ENCODE measurements at places on chromosomes 2 and 18.

GRCh38 chr2:230870544-230871360 is 6.0 kb downstream of the ITM2C start:
- DNase-seq: no peak

GRCh38 chr18:77079954-77080682 is 52.5 kb downstream of the MBP start:
- DNase-seq: no peak

DNA sequence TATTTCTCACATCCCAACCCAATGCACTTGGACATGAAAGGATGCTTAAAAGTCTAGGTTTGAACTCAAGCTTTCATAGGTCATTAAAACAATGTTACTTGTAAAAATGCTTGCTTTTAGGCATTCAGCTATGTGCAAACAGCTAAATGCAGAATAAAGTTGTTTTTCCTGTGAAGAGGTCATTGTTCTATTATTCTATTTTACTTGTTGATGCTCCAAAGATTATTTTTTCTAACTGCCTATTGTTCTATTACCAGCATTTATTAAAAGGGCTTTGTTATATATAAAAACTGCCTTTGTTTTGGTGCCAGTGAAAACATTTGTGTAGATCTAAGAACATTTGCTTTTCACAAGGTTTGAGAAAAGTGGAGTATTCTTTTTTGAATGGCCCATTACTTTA is 49.4 kb downstream of the TMEM178A start:
- no peak for DNase-seq

- no peak for DNase-seq
Measured at GRCh38 chr2:170181602-170182001, 3.7 kb downstream of the MYO3B start.

DNA sequence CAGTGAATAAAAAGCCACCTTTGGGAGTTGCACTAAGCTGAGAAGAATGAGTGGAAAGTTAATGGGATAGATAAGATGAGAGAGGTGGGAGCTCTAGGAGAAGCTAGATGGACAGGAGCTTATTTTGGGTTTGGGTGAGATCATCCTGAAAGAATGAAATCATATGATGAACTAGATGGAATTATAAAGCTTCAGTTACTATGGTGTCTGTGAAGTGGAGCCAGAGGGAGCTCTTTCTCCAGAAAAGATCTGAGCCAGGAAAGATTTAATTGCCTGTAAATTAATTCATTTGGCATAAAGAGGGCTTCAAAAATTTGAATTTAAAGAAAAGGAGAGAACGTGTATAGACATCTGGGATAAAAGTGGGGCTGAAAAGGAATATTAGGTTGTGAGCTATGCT is 10.3 kb downstream of the DNAH6 start:
- no peak for DNase-seq

DNA sequence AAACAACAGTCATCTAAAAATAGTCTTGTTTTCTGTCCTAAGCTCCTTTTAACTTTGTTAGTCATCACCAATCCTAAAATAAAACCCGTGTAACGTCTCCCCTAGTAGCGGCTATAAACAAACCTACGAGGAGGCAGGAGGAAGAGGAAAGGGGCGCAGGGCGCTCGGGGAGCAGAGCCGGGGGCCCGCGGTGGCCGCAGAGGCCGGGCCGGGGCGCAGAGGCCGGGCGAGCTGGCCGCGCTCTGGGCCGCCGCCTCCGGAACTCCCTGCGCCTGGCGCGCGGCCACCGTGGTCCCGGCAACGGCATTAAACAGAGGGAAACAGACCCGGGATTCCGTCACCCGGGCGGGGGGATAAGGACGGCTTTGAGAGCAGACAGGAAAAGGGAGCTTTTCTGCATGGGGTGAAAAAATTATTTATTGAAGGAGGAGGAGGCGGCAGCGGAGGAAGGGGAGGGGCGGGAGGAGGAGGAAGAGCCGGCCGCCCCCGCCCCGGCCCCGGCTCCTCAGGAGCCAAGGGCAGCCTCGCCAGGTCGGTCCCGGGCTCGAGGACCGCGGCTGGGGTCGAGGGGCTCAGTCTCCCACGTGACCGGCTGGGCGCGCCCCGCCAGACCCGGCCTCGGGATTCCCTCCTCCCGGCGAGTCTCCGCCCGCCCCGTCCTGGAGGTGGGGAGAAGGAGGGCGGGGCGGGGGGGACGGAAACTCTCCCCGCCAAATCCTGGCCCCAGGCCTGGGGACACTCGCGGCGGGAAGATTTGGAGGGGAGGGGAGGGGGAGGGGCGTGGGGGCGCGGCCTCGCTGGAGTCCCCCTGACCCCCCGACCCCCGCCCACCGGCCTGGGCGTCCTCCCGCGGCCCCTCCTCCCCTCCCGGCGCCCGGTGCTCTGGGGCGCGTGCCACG is 1.8 kb upstream of the NFATC1 start:
- DNase-seq: peak; percentile 44

DNA sequence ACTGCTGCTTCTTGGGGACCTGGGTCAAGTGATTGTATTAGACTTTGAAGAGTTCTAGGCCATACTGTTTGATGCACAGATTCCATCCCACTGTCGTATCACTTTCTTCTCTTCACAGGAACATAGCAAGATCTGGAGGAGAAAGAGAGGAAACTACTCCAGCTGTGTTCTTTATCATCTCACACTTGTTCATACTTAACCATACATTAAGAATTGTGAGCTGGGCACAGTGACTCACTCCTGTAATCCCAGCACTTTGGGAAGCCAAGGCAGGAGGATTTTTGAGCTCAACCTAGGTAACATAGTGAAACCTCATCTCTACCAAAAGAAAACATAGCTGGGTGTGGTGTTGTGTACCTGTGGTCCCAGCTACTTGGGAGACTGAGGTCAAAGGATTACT is 111.7 kb downstream of the PARD3B start:
- no peak for DNase-seq

DNA sequence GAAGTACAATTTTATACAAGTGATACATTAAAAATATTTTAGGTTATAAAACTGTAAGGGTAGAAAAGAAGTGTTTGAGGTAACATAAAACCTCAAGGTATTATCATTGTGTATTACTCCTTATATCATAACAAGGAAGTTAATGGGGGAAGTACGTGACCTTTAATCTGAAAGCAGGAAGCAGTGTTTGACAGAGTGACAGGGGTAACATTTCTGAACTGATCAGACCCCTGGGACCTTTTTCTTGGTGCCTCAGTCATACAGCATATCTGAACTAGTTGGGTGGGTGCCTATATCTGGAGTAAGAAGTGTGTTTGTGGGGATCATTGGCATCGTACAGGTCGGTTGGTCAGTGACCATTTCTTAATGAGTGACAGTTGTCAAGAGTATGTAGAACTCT is 43.0 kb downstream of the MALT1 start:
- no peak for DNase-seq

DNA sequence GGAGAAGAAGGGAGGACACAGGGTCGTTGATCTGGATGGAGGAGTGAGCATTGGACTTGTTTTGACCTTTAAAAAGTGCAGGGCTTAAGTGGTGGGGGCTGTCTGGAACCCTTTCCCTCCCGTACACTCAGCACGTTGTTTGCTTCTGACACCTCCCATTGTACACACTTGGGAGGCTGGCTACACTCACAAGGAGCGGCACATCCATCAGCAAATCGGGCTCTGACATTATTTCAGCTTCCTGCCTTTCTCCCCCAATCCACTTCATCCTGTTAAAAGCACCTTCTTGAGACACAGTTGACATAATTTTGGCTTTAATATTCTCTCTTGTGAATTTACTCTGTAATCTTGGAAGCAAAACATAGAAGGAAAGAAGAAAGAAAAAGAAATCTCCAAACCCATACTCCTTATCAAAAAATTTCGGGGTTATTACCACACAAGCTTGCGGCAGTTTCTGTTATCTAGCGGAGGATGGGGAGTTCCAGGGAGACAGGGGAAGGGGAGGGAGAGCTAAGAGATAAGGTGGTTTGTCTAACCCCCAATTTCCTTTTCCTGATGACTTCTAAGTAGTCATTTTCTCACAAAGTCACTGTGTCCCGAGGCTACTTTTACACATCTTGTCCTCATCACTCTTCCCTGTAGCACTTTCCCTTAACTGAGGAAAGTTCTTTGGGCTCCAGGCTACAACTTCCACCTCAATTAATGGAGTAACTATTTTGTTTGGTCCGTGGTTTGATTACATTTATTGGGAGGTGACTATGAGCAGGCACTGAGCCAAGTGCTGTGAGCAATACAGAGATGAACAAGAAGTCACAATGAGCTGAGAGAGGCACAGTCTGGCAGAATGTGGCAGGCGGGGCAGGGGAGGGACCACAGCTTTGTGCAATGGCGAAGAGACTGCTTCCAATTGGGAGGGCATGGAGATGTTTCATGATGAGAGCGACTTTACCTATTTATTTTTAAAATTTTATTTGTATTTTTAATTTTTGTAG is 240.1 kb upstream of the MEX3C start:
- no peak for DNase-seq

GRCh38 chr2:42256505-42256904 is 87.4 kb downstream of the EML4 start:
- no peak for DNase-seq

- DNase-seq: no peak
Measured at GRCh38 chr2:223439184-223439583, 163.0 kb downstream of the SCG2 start.

DNA sequence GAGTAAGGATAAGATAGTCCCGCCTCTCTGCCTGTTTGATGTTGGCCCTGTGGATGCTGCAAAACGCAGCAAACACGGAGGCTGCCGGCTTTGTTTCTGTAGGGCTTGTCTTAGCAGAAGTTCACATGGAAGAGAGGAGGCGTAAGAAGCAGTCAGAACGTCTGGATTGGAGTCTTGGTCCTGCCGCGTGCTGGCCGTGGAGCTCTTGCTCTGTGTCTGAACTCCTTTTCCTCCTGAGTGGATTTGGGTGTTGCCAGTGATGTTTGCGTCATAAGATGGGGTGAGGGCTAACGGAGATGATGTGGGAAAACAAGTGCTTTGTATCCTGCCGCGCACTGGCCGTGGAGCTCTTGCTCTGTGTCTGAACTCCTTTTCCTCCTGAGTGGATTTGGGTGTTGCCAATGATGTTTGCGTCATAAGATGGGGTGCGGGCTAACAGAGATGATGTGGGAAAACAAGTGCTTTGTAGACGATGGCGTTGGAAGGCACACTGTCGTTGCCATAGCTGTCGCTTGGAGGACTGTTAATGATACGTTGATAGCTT is 240.9 kb downstream of the AGAP1 start:
- no peak for DNase-seq

DNA sequence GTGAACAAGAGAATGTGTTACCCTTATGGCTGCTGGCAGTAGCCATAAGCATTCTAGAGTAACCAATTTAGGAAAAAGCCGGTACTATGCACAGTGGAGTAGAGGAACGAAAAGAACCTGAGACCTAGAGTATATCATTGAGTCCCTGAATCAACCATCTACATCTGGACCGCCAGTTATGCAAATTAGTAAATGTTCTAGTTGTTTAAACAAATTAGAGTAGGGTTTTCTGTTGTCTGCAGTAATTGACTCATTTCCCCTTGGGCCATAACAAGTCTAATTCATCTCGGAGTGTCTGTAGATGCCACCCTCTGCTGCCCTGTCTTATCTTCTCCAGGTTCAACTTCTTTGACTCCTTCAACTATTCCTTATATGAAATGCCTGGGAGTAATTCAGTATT is 60.1 kb upstream of the CAPN13 start:
- DNase-seq: no peak

DNA sequence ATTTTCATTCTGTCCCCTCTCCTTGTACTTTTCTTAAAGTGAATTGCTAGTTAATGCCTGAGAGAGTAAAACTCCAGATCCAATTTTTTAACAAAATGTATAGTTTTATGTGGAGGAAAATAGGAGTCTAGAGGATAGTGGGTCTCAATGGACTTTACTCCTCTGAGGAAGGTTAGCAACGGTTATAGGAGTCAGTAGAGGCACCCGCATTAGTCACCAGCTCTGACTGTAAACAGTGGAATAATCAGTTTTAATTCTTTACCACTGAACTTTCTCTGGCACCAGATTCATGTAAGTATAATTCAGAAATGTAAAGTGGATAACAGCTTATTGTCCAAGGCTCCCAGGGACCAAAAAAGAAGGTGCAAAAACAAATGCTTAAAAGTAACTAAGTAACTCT is 38.7 kb upstream of the HNMT start:
- no peak for DNase-seq

GRCh38 chr2:40477361-40477760 is 25.5 kb upstream of the SLC8A1 start:
- DNase-seq: no peak

DNA sequence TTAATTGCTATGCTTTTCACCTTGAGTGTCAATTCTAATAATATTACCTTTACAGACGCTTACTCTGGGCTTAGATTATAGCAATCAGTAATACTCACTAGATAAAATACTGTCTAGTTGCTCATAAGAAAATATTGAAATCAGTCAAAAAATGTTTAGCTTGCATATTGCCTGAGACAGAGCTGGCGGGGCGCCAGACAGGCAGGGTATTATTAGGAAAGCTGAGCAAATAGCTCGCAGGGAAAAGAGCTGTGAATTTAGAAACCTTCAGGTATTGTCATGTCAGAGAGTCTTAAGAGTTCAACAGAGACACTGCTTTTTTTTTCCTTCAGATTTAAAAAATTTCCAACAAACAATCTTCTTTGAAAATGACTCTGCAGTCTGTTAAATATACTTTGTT is 118.4 kb downstream of the MEIS1 start:
- DNase-seq: no peak

- no peak for DNase-seq
Measured at GRCh38 chr2:126909781-126910180, 11.1 kb downstream of the TEX51 start.

DNA sequence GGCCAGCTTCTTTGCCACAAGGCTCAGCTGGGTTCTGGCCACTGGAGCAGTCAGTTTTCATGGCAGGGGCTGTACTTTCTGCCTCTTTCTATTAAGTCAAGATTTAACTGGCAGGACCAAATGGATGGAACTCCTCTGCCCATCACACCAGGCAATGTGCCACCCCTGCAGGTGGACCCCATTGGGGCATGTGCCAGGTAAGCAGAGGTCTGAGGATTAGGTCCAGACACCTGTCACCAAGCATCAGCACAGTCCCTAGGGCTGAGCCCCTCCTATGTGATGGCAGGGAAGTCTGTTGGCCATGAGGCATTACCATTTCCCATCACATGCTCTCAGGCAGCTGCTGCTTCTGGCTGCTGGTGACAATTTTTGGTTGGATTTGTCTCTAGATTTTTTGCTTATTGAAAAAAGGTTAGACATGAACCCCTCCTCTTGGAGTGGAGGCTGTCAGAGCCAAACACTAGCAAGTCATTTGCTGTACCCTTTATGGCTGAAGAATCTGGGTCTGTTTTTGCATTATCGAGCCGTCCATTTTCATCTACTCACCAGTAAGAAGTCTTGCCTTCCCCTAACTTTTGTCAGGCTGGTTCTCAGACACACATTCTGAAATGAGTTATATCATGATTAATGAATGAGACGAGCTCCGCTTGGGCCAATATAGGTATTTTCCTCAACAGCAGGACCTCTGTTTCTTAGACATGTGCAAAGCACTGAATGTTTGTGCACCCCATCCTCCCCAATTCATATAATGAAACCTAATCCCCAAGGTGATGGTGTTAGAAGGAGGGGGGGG is 328.0 kb downstream of the TSN start:
- DNase-seq: no peak

- DNase-seq: no peak
Measured at GRCh38 chr18:6088432-6088831, 193.1 kb upstream of the TMEM200C start.

GRCh38 chr2:145286716-145287275 is 766.9 kb upstream of the ZEB2 start:
- DNase-seq: no peak

Data from activated naive CD4-positive, alpha-beta T cell treated with Interleukin-2 at 50 U/mL for 16 hours (primary cell).